NCI-H1417 treated with DMSO at 0.1 percent for 48 hours (cell line): ENCODE measurements at places on chromosomes 11 and 22.

- no peak for DNase-seq
Measured at GRCh38 chr22:36365020-36365411, 22.8 kb downstream of the MYH9 start.

DNA sequence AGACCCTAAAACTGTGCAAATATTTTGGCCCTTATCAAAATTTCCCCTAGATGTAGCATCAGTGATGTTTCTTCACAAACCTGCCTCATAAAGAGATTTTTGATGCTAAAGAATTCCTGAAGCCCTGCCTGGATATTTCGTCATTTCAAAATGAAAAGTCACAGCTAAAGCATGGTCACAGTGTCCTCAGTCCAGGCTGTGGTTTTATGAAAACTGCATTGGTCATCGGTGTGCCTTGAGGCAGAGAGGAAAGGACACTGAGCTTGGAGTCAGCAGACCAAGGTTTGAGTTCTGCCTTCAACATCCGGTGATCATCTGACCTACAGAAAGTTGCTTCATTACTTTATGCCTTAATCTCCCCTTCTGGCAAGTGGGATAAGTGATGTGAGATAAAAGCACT lies 34.8 kb upstream of the ALKBH3 start:
- no peak for DNase-seq

GRCh38 chr11:2299773-2300172 lies 1.9 kb downstream of the C11orf21 start:
- no peak for DNase-seq

GRCh38 chr11:71326328-71326940 lies 74.1 kb upstream of the SHANK2 start:
- DNase-seq: no peak
